Left colon (tissue), 2 donors: ENCODE measurements at places on chromosomes 1 and 21. TPM values are rescaled to one million over a fixed set of nuclear protein-coding genes. Genes with fewer than 3 reads are reported as not detected.

- no peak for DNase-seq
These were observed 96.0 kb upstream of the GNG4 start for GRCh38 chr1:235745503-235746136.

DNA sequence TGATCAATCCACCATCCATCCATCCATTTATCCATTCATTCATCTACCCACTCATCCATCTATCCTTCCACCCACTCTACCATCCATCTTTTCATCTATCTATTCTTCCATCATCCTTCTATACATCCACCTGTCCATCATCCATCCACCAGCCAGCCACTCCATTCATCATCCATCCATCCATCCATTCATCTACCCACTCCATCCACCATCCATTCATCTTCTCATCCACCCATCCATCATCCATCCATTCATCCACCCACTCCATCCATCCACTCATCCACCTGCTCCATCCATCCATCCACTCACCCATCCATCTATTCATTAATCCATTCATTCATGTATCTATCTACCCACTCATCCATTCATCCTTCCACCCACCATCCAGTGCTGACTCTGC, 127.9 kb upstream of the TMPRSS2 start:
- DNase-seq, result no peak

DNA sequence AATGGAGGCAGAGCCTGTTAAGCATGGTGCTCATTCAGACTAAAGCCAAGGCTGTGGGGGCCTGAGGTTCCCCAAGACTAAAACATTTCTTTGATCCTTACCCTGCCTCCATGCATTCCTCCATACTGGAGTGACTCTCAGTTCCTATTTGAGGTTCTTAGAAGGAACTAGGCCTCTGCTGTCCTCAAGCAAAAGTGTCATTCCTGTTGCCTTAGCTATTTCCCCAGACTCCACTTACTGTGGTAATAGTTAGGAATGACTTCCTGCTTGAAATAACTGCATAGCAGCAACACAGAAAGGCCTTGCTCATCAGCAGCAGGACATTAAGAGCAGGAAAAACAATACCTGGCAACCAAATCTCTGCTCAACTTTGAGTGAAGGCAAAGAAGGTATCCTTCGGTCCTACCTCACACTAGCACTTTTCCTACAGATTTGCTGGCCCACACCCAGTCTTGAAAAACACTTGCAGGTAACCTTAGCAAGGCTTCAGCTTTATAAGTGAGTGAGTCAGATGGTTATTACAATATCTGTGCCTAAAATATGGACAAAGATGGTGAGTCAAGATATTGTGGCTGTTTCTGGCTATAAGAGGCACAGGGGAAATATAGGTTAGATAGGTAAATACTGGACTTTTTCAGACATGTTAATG, 14.8 kb downstream of the LRRC41 start:
- DNase-seq, result no peak

GRCh38 chr1:167713330-167714081, 8.3 kb upstream of the MPZL1 start:
- peak; percentile 49 for DNase-seq

DNA sequence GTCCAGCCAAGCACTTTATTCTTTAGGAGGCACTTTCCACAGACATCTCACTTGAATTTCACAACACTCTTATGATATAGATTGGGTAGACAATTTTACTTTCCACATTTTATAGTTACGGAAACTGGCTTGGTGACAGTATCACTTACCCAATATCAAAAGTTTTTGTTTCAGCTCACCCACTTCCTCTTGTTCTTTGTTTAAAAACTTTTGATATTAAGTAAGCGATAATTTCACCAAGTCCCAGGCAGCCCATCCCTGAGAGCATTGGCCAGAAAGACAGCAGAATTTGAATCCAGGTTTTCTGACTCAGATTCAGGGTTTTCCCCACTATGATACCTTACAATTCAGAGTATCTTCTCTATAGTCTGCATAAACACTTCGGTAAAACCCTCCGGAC, 60.0 kb downstream of the LRIG2 start:
- DNase-seq, result no peak

GRCh38 chr1:43622901-43623780, 26.8 kb upstream of the KDM4A start:
- no peak for DNase-seq

DNA sequence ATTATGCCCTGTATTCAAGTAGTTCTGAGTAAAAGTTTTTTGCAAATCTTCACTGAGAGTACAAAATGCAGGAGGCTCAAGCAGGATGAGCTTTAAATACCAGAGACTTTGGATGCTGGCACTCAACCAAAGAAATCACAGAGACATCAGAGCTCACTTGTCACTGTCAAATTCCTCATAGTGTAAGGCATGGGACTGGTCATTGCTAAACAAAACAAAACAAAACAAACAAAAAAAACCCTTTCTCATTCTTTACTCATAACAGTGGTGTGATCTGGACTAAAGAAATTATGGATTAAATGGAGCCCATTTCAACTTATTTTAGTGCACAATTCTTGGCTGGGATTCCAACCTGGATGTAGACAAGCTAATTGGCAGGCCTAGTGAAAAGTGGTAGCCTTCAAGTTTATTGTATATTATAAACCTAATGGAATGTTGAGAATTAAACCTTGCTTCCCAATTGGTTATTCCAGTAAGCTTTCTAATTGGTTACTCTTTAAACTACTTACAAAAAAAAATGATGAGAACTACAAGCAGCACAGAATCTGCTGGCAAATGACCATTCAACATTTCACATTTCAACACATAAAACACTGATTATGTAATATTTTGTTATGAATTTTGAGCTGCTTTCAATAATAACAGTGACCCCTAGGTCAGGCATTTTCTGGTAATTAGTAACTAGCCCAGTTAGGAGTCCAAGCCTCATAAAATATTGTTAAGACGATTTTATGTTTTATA, 30.6 kb upstream of the NEK7 start:
- DNase-seq, result no peak

DNA sequence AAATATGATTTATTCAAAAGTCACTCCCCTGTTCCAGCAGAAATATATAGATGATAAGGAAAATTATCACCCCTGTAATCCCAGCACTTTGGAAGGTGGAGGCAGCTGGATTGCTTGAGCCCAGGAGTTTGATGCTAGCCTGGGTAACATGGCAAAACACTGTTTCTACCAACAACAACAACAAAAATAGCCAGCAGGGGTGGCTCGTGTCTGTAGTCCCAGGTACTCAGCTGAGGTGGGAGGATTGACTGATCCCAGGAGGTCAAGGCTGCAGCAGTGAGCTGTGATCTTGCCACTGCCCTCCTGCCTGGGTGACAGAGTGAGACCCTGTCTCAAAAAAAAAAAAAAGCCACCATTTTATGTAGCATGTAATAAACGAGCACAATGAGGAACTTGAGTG, 1546.5 kb downstream of the NCAM2 start:
- DNase-seq, result no peak

- DNase-seq, result no peak
These were observed 89.9 kb upstream of the LBR start for GRCh38 chr1:225517697-225518096.

TBX19 gene
- 1.7 TPM for total RNA-seq

C2CD4D gene
- 0.81 TPM for total RNA-seq
